AG09309 (cell line): ENCODE measurements at places on chromosomes 7 and 10.
A peak's percentile ranks its signal among the peaks of the same experiment; 100 is the strongest.

DNA sequence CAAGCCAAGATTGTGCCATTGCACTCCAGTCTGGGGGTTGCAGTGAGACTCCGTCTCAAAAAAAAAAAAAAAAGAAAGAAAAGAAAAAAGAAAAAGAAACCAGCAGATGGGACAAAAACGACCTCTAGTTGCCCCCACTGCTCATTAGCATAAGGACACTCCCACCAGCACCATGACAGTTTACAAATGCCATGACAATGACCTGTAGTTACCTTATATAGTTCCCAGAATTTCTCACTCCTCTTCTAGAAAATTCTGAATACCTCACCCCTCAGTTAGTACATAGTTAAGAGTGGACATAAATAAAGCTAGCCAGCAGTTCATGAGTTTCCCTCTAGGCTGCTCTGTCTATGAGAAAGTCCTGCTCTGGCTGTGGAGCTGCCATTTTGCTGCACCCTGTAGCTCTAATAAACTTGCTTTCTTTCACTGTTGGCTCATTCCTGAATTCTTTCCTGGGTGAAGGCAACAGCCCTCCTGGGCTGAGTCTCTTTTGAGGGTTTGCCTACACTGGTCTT, 276.8 kb upstream of the AKR1E2 start:
- no peak for DNase-seq

- no peak for DNase-seq
Measured at GRCh38 chr10:104202231-104202630, 29.9 kb downstream of the CFAP43 start.

DNA sequence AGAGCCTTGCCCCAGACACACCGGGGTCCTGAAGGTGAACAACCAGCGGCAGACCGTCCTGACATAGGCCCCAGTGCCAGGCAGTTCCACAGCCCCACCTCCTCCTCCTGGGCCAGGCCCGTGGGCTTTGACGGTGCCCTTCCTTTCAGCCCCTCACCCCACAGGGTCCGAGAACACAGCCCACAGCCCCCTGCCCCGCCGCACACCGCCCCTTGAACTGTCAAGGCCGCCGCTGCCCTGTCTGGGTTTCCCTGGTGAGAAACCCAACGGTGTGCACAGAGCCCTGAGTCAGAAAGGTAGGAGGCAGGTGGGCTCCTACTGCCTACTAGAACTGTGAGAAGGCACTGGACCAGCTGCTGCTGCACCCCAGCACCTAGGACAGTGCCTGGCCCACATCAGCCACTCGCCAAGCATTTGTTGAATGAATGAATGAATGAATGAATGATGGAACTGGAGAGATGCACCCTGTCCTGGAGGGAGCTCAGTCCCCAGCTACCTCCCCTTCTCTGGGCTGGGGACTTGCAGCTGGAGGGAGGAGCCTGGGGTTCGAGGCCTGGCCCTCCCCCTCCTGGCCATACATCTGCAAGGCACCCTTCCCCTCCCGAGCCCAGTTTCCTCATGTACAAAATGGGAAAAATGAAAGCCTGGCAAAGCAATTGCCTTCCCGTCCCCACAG, 117.9 kb downstream of the SLIT1 start:
- no peak for DNase-seq

DNA sequence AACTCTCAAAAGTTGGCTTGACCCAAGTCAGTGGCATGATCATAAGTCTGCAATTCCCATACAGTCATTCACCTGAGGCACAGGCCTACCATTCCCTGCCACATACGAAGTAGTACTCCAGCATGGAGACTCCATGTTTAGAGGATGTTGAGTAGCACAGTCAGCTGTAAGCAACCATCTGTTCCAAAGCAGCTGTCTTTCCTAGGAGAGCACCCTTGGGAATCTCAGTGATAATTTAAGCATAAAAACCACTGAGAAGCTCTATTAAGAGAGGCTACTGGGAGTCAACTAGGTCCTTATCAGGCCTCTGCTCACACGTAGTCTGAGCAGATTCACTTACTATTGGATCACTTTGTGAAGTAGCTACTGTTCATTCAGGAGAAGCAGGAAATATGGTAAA, 61.6 kb upstream of the UNC5B start:
- no peak for DNase-seq

DNA sequence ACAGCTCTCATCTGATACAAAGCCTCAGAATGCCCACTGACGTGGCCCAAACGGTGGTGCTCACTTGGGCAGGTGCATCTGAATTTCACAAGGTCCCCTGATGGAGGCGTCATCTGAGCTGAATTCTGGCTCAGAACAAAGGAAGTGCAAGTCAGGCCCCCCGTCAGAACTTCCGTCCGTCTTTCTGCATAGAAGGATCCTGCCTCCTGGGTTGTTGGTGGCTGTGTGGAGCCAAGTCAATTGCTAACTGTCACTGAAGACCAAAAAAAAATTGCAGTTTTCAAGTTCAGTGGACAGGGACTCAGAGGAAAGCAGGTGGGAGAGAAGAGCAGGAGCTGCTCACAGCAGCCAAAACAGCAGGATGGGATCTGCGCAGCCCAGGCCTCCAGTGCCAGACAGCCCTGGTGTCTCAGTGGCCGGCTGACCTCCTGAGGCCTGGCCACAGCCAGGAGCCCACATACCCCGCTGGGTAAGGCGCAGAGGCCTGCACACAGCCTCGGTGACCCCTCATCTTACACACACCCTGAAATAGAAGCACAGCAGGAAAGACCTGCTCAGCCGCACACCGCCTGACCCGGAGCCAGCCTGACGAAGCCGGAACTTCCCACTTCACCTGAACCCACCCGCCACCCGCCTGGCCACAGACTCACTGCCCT, 49.4 kb downstream of the PYROXD2 start:
- DNase-seq = no peak

DNA sequence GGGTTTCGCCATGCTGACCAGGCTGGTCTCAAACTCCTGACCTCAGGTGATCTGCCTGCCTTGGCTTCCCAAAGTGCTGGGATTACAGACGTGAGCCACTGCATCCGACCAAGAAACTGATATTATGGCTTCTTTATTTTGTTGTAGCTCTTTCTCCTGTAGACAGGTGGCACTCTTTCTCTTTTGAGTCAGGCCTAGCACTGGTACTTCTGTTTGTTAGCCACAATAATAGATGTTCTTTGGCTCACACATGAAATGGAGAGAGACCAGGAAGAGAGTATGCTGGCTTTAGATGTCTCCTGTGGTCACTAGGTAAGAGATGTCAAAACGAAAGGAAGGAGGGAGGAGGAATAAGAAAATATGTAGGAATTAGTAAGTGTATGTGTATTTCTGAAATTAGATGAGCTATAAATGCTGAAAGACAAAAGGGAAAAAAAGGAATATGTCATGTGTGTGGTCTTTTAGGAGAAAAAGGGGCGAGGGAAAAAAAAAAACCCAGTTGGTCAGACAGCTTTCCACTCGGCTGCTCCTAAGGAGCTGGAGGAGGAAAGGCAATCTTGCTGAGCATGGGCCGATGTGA, 78.7 kb downstream of the CLEC2L start:
- peak; percentile 7 for DNase-seq

DNA sequence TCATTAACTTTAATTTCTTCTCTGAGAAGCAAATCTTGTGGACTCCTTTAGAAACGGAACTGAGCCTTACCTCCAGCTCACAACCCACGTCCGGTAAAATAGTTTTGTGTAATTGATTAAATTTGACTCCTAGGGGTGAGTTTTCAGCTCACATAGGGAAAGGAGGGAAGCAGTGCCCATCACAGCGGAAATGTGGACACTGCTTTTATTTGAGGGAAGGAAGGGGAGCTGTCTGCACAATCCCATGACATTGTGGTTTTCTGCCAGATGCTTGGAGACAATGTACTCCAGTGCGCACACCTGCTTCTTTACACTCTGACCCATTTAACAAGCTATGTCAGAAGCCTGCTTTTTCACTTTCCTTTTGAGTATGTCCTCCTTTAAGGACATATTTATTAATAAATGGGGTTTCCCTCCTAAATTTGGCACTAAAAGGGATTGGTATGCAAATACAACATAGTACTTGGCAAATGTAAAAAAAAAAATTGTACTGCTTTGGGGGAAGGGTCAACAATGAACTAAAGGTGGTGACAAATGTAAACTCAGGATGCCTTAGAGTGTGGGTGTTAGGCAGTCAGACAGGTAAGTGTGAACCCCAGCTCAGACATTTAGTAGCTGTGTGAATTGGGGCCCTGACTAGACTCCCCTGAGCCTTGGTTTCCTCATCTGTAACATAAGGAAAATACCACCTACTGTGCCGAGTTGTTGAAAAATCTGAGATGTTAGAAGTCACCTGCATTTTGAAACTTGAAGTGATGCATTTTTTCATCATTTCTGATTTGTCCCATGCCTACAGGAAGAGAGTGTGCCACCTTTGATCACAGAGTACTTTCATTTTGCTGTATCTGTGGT, 90.2 kb upstream of the KLF6 start:
- no peak for DNase-seq

DNA sequence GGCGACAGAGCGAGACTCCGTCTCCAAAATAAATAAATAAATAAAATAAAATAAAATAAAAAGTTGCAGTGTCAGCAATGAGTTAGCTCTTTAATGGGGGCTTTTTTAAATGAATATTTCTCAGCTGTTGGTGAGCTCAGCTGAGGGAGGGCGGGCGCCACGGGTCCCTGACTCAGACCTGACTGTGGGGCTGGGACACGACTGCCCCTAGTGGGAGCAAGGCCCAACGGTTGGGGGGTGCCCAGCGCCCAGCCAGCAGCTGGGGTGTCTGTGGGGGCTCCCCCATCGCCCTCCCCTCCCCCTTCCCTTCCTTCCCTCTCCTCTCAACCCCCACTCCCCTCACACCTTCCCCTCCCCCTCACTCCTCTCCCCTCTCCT, 46.6 kb downstream of the PWWP2B start:
- no peak for DNase-seq
